Ureter (tissue), 1 donor: ENCODE measurements at places on chromosomes 2 and 18.

DNA sequence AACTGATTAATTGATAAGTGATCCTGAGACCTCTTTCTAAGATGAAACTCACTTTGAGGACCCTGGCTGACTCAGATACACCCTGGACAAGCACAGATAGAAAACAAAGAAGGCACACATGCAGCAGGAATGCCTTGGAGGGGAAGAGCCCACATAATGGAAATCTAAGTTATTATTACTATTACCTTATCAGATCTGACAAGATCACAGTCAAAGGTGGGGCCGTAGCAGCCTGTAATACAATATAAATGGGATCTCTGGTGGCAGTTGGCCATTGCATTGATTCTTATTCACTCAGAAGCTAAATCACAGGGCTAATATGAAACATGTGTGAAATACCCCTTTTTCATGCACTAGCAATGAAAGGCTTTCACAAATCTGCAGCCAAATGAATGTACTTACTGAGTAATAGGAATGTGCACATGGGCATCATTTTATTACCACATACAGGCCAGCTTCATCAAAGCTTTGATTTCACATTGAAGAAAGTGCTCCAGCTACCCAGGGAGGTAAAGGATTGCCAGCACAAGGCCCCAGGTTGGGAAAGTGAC lies 84.0 kb downstream of the ZBTB7C start:
- DNase-seq: no peak

GRCh38 chr2:676647-677055 lies 555 bp downstream of the TMEM18 start:
- peak; percentile 100 for DNase-seq

DNA sequence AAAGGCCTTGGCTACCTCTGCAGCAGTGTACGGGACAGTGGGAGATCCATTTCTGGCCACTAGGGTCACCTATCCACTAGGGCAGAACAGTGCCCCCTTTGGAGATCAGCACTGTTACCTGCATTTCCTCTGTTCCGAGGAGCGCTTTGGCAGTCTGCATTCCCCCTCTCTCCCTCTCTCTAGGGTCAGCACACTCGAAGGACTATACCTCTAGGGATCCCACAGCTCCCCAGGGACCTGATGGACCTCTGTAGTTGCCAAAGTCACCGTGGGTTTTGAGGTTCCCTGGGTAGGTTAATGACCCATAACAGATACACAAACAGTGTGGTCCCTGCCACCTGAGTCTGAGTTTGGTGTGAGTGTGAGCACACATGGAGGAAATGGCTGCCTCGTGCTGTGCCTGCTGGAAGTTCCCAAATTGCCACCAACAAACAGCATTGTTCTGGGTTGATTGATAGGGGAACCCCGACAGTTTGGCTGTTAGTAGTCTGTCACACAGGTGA lies 99.8 kb upstream of the VWC2L start:
- DNase-seq: no peak

DNA sequence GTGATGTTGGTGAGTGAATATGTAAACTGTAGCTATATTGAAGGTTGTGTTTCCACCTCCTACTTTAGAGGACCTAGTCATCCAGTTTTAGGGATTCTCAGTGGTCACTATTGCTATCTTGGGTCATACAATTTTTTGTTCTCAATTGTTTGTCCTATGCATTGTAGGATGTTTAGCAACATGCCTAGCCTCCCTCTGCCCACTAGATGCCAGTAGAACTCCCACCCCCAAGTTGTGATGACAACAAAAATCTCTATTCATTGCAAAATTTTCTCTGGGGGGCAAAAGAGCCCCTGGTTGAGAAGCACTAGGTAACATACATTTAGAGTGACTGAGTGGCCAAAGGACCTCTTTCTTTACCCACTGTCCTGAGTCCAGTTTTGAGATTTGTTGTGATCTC lies 87.3 kb downstream of the LRRTM4 start:
- DNase-seq: no peak

- DNase-seq: no peak
Observed at GRCh38 chr2:8987410-8987809, 16.1 kb downstream of the MBOAT2 start.

- no peak for DNase-seq
Observed at GRCh38 chr2:156340804-156341451, 8.4 kb upstream of the NR4A2 start.

GRCh38 chr18:22173221-22173927 lies 4.0 kb downstream of the GATA6 start:
- no peak for DNase-seq

DNA sequence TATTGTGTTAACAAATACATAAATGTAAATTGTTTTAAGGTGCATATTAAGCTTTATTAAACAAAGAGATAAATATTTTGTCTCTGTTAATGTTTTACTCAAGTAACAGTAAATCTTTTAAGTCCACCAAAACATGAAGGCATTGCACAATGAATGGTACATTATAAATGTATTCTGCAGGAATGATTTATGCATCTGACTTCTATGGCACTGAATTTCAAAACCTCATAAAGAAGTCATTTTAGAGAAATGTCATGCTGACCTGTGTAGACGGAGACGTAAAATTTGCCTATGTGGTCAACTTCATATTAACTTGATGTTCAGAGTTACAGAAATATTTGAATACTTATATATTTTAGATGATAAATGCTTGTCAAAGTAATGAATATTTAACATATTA lies 194.7 kb downstream of the BABAM2 start:
- DNase-seq: no peak
